ENCODE measurements at places on chromosomes 6 and 20.

- DNase-seq = no peak
Measured at GRCh38 chr20:23205611-23206041, 119.5 kb upstream of the CD93 start.

DNA sequence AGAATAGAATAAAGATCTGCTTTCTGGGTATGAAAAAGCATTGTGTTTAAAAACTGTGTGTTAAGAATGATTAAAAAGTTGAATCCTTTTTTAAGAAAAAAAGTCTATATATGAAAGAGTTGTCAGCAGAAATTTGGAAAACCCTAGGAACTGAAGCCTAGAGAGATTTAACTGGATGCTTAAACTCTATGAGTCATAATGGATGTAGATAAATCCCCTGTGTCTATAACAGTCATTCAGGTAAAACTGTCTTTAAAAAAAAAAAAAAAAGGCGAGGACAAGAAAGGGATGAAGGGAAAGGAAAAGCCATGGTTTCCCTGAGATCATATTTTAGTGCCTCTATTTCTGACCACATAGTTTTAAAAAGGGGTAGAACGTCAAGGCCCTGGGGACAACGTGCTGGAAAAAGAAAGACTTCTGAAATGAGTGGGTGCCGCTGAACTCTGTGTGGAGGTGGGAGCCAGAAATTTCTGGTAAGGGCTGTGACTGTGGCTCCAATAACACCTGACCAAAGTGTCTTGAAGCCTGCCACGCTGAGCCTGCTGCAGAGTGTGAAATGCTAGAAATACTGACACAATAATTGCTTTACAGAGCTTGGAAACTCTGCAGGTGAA, 302.6 kb upstream of the ARID1B start:
- DNase-seq = peak; percentile 29

DNA sequence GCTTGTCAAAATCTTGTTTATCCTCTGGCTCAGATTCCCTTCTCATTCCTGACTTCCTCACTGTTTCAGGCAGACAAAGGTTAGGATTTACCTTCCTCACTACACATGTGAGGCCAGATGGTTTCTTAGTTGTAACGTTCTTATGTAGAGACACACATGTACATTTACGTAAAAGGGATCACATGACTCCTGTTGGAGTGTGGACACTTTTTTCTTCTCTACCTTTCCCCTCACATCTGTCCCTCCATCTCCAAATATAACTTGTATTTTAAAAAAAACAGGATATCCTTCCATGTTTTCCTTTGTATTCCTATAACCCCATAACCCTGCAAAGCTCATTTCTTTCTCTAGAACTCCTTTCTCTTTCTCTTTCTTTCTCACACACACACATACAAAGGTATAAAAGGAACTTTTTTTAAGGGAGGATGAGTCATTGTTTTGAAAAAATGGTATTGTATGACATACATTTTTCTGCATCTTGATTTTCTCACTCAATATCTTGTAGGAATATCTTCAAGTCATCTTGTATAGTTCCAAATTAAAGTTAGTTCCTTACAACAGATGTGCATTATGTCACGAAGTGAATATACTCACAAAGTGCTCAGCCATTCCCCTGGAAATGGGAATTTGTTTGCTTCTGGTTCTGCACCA, 78.2 kb upstream of the SULF2 start:
- no peak for DNase-seq

DNA sequence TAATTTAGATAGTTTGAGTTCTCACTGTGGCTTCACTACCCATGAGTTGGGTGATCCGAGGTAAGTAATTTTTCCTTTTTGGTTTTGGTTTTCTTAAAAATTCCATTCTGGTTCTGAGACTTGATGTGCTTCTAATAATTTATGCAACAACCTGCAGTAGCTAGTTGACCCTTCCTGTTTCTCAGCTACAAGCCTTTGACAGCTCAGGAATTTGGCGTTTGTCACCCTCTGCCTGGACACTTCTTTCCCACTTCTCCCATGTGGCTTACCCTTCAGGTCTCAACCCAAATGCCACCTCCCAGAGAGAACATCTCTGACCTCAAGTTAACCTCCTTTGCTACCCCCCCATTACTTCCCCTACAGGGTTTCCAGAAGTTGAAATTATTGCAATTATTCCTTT, 49.7 kb upstream of the TSHZ2 start:
- no peak for DNase-seq

DNA sequence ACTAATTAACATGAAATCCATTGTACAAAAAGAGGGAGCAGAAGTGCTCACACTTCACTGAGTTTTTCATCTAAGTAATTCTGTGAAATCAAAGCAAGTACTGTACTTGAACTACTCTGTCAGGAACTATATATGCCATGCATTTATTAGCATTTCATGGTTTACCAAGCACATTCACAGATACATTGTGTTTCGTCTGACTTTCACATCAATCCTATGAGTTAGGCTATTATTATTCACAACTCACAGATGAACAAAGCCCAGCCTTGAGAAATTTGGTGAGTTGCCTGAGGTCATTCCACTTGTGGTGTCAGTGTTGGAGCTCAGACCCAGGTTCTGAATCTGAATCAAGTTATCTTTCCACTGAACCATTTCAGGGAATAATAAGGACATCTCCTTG, 33.7 kb upstream of the TENT5A start:
- DNase-seq = no peak

DNA sequence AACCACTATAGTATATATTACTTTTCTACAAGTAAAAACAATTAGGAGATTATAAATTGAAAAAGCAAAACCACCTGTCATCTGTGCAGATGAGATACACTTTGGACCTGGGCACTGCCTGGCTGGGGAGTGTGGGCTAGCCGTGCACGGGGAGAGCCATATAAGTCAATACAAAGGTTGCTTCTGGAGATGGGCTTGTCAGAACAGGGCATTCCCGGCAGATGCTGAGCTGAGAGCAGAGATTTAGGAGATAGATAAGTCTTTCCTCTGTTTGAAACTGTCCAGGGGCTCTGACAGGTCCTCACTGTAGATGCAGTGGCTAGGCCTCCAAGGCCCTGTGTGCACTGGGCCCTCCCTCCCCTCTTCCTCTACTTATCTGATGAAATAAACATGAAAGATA, 34.5 kb downstream of the CD164 start:
- DNase-seq = no peak

GRCh38 chr20:21433329-21433890, 36.1 kb upstream of the NKX2-4 start:
- DNase-seq = no peak

DNA sequence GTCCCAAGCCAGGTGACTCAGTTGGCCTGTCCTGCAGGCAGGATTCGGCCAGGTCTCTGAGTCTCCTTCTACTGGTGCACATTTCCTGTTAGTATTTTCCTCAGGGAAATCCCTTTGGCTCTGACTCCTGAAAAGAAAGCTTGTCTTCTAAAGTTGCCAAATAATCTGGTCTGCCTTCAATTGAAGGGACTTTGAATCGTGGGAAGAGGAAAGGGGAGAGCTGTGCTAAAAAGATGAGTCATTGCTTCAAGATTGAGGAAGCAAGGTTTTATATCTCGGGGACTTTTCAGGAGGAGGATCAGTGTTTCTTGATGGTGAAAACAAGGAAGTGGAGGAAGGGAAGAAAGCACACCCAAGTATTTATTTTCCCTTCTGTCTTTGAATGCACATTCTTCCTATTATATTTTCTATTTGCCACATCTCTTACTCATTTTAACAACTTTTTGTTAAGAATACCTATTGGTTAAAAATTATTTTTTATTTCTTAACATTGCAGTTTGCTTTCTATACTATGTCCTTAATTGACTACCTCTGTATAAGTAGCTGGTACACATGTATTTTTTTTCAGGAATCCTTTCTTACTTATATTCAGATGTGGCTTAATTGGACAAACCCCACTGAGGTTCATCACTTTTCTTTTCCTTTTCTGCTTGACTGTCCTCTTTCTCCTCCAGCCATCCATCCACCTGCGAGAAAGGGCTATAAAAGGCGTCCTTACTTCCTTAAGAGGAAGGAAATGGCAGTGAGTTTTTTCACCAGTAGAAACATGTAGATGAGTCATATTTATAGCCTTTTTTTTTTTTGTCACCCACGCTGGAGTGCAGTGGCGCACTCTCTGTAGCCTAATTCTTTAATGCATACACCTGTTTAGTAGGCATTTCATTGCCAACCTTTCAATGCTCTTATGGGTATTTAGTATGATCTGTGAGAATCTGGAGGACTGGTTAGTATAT, 15.0 kb upstream of the IFNGR1 start:
- DNase-seq = no peak

All from T-helper 2 cell (primary cell).